Tongue (tissue), 3 donors: ENCODE measurements at places on chromosomes 5 and 9.

- peak; percentile 21 for DNase-seq
These were observed 141.4 kb downstream of the TRIO start for GRCh38 chr5:14284392-14285148.

DNA sequence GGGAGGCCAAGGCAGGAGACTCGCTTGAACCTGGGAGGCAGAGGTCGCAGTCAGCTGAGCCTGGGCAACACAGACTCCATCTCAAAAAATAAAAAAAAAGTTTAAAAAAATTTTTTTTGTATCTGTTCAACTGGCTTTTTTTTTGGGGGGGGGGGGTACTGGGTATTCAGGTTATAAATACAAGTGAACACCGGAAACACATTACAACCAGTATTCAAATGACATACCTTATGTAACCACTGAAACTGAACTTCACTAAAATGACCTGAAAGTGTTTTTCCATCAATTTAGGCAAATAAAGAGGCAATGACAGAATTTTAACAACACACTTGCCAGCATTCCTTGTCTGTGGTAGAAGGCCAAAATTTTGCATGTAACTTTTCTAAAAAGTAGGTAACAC lies 33.5 kb downstream of the STRBP start:
- no peak for DNase-seq

DNA sequence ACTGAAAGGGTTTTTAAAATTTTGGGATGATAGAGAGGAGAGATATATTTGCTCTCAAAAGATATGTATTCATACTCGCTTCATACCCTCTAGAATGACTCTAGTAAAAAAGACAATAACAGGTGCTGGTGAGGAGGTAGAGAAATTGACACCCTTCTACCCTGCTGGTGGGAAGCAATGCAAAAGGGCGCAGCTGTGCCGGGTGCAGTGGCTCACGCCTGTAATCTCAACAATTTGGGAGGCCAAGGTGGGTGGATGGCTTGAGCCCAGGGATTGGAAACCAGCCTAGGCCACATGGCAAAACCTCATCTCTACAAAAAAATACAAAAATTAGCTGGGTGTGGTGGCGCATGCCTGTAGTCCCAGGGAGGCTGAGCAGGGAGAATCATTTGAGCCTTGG lies 33.9 kb upstream of the NXNL2 start:
- no peak for DNase-seq

- no peak for DNase-seq
These were observed 121.6 kb upstream of the ADAMTS16 start for GRCh38 chr5:5018578-5018970.

DNA sequence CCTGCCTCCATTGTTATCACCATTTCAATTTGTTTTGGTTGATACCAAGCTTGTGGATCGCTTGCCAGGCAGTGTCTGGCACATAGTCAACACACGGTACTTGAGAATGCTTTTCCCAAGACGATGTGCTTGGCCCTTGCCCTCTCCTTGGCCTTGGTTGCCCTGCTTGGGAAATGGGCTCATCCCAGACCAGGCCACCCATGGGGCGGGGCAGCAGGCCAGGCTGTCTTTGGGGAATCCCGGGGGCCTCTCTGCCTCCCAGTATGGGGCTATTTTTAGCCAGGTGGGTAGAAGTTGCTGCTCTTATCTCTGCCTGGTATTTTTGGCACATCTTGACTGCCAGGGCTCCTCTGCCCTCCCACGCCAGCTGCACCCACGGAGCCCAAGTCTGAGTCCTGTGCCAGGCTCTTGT lies 49.9 kb downstream of the LMX1B start:
- peak; percentile 47 for DNase-seq

DNA sequence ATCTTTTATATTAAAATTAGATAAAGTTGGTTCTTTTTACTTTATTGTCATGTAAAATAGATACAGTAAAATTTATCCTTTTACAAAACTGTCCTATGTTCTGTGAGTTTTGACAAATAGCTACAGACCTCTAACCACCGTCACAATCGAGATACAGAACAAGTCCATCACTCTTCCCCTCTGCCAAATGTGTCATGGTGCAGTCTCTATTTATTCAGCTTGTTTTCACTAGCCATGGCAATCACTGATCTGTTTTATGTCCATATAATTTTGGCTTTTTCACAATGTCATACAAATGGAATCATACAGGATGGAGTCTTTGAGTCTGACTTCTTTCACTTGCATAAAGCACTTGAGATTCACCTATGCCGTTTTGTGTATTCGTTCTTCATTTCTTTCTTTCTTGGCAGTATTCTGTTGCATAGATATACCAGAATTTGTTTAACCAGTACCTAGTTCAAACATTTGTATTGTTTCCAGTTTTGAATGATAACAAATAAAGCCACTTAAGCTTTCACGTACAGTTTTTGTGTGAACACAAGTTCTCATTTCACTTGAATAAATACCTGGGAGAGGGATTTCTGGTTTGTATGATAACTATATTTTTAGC lies 273.2 kb upstream of the MPDZ start:
- no peak for DNase-seq

DNA sequence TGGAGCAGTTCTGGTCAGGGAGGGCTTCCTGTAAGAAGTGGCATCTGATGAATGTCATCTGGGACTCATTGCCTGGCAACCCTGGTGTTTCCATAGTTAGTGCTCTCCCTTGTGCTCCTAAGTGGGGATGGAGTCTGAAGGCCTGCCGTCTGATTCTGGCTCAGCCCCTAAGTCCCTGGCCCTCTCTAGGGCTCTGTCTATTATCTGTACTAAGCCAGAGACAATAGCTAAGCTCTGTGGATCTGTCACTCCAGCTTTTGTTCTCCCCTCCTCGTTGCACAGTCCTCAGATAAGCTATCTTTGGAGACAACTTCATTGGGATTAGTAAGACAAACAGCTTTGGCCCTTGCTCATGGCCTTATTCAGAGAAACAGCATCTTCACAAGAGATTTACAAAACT lies 30.6 kb upstream of the TTC1 start:
- DNase-seq, result no peak

- DNase-seq, result no peak
These were observed 19.1 kb downstream of the PALM2AKAP2 start for GRCh38 chr9:109799141-109799540.

DNA sequence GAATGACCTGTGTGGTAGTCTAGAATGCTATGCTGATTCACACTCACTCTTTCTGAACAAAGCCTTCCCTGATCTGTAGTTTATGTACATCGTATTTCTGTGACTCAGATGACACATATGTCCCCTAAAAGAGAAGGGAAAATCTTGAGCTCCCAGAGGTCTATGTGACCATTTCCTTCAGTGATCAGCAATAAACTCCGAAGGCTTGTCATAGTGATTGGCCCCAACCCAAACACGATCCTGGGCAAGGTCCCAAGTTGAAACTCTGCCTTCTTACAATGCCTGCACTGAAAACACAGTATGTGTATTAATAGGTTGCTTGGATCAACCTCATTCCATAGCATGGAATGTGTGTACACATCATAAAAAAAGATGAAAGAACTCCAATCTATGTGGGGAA lies 685.8 kb downstream of the MAT2B start:
- peak; percentile 66 for DNase-seq

GRCh38 chr5:169980418-169981053 lies at the start of gene INSYN2B:
INSYN2B (minus strand) TSS chr5:169980495; CDS start chr5:169883898, 96,597 bp downstream.
- peak; percentile 83 for DNase-seq

DNA sequence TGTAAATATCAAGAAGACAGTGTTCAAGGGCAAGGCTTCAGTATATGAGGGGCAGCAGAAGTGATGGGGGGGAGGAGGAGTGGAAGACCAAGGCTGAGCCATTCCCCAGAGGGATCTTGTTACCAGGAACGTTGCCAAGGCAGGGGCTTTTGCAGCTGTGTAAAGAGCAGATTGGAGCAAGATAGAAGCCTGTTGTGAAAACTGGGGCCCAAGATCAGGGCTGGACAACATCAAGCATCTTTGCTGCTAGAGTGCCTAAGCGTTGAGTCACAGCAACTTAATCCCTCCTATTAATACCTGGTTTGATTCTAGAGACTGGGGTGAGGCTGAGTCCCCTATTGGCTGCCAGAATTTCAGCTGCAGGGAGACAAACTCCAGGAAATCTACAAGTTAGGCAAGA lies 18.4 kb upstream of the ERCC6L2 start:
- peak; percentile 94 for DNase-seq

DNA sequence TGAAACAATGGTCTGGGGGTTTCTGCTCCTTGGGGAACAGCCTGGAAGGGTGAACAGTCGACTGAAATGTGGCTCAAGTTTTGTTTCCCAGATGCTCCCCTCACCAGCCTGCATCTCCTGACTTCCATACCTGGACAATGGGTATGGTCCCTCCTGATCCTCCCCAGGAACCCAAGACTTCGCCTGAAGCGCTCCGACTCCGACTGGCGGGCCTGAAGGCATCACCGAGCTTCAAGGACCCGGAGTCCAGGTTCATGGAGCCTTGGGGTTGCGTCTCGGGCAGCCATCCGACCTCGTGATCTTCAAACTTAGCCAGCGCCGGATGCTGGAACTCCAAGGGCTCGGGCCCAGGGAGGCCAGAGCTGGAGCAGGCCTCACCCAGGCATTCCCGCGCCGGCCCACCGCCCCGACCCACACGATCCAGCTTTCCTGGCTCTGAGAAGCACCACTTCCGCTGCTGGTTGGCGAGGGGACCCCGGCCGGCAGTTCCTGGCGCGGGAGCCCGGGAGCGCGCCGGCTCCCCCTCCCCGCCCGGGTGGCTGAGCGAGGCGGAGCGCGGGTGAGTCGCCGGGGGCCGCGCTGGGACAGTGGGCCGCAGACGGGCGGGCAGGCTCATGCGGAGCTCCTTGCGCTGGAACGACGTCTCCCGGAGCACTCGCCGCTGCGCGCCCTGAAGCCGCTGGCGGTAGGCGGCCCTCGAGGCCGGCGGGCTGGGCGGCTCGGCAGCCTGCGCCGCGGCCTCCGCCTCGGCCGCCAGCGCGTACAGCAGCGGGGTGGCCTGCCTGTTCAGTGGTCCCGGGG lies 5.2 kb downstream of the SHROOM1 start:
- no peak for DNase-seq

DNA sequence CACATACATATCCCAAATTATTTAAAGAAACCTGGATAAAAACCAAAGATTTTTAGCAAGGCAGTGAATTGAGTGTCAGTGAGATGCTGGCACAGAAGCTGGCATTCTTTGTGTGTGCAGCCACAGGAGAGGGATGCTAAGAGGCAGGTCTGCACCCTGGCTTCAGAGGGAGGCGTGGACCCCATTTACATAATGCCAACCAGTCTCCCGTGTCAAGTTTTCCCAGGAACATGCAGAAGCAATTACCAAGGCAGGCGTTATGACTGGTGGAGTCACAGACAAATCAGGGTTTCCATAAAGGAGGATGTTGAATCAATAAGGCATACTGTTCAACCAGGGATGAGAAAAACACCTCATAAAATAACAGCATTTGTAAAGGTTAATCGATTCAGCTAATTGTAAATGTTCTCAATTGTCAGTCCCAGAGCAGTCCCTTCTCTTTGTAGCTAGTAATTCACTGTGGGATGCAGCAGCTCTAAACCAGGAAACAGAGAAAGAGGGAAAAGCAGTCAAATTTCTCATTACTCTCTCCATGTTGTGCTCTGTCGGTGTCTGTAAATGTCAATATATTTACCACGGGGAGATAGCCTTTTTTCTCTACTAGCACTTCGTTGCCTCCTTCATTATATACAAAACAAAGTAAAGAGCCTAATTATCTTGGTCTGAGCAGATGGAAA lies 452.4 kb upstream of the GRAMD2B start:
- no peak for DNase-seq

GRCh38 chr9:136661641-136662325 lies 933 bp upstream of the EGFL7 start:
- no peak for DNase-seq

GRCh38 chr9:117403403-117403811 lies 11.4 kb downstream of the ASTN2 start:
- no peak for DNase-seq

DNA sequence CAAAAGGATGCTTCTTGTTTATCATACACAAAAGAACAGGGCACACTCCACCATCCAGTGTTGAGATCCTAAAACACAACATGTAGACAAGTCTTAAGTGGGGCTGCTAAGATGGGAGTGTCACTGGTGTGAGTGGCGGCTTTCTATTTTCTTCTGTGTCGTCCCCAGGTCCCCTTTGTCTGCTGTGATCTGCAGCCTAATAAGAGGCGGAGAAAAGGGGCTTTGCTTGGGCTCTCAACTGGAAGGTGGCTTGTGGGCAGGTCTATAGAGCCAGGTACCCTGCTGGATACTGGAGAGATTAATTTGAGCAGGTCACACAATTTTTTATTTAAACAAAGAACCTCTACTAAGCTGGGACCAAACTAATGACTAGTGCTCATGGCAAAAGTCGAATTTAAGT lies 126.1 kb upstream of the SAP30L start:
- no peak for DNase-seq

DNA sequence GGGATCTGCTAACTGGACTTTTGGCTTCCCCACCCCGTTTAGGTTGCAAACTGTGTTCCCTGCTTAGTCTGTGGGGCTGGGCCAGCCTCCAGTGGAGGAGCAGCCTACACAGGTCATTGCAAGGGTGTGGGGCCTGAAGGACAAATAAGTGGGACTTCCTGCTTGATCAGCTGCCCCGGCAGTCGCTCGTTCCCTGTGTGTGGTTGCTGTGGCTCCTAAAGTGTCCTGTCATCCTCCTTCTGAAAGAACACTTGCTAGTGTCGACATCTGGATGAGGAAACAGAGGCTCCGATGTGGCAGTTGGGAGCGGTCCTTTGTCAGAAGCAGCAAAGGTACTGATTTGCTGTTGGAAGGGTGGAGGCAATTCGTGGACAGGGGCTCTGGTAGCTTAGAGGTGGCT lies 88.9 kb upstream of the TBCA start:
- no peak for DNase-seq

DNA sequence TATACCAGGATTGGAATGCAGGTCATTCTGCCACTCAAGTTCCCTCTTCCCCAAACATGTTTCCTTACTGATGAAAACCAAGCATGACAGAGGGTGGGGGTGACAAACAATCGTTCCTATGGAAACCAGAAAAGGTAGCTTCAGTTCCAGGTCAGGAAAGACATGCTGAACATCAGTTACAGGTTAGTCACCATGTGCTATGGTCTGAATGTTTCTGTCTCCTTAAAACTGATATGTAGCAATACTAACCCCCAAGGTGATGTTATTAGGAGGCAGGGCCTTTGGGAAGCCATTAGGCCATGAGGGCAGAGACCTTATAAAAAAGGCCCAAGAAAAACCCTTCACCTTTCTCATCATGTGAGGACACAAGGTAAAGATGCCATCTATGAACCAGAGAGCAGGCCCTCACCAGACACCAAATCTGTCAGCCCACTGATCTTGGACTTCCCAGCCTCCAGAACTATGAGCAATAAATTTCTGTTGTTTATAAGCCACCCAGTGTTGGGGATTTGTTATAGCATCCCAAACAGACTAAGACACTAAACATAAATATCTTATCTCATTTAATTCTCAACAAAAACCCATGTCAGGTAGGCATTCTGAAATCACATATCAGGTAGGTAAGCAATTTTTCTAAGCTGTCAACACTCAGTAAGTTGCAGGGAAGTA lies 15.7 kb upstream of the SH3RF2 start:
- no peak for DNase-seq
